ENCODE measurements at places on chromosomes 6 and 20.

DNA sequence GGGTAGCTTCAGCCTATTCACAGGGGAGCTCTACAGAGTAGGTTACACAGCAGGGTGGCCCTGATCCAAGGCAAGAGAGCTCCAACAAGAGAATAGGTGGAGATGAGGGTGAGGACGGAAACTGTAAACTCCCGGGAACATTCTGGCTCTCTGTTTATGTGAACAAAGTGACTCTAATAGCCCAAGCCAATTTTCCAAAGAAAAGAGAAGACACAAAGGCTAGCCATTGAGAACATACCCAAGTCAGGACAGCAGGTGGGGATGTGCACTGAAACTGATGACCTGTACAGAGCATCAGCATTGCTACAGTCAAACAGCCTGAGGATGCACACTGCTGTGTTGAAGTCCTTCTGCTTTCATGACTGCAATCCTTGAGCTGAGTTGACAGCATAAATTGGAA is 136.0 kb upstream of the TOP1 start:
- no peak for DNase-seq

DNA sequence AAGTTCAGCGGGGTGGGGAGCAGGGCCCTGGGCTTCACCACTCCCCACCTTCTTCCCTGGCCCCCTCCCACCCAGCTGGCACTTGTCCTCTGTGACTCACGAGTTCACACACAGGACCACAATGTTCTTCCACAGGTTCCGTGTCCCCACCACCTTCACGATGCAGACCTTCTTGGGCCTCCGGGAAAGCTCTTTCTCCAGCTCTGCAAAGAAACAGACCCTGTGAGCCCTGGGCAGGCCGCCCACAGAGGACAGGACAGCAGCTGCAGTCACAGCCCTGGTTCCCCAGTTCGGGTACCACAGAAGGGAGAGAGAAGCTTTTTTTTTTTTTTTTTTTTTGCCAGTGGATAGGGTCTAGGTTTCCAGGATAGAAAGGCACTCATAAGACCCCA is 30.9 kb downstream of the PSMG4 start:
- no peak for DNase-seq

GRCh38 chr6:7328243-7328642 is 15.2 kb upstream of the SSR1 start:
- no peak for DNase-seq

DNA sequence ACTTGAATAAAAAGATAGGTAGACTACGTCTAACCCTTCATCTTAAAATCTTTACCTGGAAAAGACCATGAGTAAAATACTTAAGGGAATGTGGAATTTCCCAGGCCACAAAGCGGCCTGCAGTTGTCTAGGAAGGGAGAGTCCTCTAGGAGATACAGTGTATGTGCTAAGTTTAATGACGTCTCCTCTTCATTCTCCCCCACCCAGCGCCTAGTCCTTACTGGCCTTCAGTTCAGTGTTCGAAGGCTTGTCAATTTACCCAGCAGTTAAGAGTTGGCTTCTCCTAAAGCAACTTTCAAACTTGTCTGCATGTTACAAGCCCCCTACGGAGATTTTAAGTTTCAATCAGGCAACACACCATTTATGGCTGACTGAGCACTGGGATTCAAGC is 35.2 kb downstream of the HFE start:
- DNase-seq: no peak

DNA sequence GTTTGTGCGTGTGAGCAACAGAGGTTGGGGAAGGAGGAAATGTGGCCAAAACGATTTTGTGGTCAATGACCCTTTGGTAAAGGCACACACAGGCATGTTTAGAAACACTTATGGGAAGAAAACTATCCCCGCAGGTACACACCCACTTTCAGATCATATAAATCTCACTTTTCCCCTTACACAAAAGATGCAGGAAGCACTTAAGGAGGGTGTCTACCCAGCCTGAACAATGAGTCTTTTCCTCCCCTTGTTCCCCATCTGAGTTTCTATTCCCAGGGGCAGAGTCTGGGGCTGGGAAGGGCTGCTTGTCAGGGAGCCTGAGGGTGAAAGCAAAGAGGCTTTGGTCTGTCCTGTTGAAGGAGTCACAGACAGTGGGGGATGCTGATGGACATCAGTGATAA is 193.2 kb upstream of the SALL4 start:
- no peak for DNase-seq

DNA sequence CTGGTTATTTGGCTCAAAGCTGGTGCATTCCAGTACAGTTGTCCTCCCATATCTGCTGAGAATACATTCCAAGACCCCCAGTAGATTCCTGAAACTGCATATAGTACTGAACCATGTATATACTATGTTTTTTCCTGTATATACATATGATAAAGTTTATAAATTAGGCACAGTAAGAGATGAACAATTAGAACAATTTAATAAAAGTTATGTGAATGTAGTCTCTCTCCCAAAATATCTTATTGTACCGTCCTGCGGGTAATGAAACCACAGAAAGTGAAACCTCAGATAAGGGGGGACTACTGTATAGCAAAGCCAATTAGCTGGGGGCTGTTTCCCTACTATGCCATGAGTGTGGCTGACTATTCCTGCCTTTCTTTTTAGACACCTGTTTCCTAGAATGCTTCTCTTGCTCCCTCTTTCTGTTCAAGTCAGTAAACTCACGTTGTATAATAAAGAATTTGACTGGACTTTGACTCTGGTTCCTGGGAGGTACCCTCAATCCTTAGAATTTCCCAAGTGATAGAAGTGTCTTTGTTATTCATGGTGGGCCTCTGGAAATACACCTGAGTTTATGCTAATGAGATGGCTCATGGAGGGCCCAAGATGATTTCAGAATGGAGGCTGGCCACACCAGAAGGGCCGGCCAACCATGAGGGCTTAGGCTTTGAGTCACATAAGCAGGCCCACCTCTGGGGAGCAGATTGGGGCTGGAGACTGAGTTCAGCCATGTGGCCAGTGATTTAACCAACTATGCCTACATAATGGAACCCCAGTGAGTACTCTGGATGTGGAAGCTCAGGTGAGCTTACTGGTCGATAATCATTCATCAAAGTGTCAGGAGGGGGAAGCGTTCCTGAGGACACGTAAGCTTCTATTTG is 689 bp upstream of the BLOC1S5 start:
- no peak for DNase-seq

- DNase-seq: no peak
Measured at GRCh38 chr6:10081075-10081474, 333.8 kb downstream of the TFAP2A start.

GRCh38 chr6:28167068-28167467 is 25.4 kb downstream of the ZKSCAN8 start:
- no peak for DNase-seq

- no peak for DNase-seq
Measured at GRCh38 chr6:128505603-128506002, 14.8 kb downstream of the PTPRK start.

DNA sequence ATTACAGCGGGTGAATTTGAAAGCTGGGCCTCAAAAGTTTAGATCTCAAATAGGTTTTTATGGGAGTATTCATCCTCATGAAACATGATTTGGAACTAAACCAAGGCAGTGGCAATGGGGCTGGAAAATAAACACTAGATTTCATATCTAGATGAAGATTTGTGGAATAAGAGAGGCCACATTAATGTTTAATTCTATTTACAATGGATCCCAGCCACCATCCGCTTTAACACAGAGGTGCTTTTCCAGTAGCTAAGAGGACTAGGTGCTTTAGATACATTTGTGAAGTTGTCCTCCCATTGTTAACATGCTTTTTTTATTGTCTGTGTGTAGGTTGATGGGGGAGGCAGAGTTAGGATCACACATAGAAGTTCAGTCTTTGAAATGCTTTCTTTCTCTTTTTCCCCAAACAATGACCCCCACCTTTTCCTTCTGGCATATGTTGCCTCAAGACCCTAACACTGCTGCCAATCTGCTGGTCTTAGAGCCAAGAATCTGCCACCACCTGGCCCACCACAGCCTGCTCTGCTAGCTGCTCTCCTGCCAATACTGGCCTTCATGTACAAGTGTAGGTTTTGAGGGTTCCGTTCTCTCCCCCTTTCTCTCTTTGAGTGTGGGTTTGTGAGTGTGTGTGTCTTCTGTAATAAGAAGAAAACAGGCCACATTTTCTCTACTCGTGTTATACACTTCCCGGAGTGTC is 27.8 kb upstream of the GFRAL start:
- no peak for DNase-seq

DNA sequence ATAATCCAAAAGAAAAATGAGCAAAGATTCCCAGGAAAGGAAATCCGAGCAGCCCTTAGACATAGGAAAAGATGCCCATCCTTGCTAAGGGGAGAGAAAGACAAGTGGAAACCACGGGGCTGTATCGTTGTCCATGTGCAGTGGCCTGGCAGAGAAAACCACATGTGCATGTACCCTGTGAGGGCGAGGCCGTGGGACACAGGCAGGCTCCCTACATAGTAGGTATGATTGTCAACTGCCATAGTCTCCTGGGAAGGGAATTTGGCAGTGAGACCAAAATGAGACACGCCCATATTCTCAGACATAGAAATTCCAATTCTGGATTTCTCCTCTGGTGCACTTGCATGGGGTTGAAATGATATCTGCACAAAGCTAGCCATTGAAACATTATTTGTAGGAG is 169.7 kb upstream of the SALL4 start:
- DNase-seq: no peak

GRCh38 chr6:109808837-109809236 is 117.7 kb downstream of the FIG4 start:
- DNase-seq: no peak

DNA sequence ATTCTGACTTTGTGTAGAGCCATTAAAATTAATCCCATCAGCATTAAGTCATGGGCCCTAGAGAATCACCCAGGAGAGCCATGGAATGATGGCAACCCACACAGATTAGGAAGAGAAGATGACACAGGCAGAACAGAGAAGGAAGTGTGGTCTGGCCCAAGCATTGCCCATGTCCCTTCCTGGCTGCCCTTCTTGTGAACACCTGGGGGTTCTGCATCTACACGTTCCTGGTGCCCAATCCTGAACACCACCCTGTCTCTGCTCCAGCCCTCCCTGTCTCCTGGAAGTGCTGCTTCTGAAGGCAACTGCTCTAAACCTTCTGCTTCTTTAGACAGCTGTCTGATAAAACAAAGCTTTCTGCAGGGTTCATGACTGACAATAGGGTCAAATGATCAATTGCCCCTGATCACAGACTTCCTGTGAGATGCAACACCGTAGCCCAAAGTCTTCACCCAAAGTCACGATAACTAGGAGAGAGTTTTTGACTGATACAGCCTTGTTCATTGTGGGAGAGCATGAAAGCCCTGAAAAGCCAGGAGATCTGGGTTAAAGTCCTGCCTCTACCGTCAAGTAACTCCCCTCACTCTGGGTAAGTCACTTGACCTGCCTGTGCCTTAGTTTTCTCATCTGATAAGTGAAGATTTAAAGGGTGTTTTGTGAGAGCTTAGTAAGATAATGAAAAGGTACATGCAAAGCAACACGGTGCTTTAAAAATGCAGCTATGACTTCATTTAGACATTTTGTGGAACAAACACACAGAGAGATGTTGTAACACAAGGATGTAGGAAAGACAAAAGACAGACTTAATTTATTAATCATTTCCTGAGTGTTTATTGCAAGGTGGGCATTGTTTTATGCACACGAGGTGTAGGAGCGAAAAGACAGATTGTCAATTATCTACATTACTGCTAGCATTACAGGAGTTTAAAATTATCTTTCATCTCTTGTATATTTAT is 291.2 kb upstream of the STXBP5 start:
- DNase-seq: no peak

DNA sequence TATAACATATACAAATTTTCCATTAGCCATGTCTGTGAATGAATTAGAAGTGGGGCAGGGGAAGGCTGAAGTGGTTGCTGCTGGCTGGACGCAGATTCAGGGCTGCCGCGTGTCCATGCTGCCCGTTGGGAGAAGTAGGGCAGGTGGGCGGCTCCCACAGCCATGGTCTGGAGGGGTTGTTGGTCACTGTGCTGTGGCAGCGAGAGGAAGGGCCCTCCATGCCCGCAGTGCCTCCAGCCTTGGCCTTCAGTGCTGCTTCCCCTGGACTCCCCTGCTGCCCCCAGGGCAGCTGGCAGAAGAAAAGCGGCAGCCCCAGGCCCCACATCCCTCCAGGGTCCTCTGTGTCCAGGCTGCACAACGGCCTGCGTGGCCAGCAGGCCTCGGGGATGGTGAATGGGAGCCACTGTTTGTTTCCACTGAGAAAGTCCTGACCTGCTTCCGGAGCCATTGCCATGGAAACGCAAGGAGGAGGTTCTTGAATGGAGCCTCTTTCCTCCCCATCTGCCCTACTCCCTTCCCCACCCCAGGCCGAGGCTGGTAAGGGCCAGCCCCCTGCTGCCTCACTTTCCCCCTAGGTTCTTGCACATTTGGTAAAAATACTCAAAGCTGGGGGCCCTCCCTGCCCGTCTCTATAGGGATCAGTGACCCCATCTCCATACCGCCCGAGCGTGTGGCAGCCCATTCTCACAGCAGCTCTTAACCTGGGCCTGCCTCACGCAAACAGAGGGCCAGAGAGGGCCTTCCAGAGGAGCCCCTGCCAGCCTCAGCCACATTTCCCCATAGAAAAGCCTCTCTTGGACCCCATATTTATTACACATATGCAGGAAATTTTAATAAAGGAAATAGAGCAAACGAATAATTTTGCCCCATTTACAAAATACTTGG is 113.3 kb downstream of the SASH1 start:
- DNase-seq: peak; percentile 48

DNA sequence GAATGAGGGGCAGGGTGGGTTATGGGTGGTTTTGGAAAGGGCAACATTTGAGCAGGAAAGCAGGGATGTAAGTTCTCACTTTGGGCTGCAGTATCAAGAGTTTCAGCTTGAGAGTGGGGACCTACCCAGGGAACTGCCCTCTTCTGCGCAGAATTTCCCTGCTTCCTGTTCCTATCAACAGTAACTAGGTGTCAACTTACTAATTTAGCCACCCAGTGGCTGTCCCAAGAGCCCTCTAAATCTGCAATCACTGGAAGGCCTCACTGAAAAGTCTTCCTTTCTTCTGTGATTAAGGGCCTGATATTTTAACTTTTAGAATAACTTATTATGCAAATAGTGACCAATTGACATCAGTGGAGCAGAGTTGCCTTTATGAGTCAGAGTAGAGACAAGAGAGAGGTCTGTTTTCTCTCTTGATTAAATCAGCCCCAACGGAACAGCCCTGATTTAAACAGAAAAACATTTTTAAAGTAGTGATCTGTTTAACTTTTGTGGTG is 118.2 kb upstream of the RIPOR2 start:
- DNase-seq: no peak

- DNase-seq: no peak
Measured at GRCh38 chr6:16711546-16712254, 49.6 kb downstream of the ATXN1 start.

DNA sequence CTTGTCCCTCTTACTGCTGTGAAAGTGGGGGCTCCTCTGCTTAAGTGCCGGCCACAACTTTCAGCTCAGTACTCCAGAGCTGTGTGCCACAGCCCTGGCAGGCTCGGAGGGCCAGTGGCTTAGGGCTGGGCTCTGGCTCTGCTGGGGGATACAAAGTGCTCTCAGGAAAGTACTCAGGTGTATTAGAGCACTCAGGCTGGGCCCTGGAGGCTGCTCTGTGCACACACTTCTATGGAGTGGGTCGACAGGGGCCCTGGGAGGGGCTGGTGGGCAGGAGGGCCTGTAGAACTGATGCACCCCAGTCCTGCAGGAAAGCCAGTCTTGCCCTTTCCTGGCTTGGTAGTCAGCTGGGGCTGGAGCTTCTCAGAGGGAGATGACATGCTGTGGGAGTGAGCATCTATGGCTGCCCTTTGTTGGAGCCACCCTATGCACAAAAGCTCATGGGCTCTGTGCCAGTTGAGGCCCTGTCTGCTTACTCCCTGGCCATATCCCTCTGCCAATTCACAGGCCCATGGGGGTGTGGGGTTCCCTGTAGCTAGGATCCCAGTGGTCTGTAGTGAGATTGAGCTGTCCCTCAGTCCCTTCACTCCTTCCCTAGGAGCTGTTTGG is 22.0 kb downstream of the CENPW start:
- no peak for DNase-seq

Data from frontal cortex (tissue), 4 donors.